ENCODE measurements at places on chromosomes 3 and 15.

DNA sequence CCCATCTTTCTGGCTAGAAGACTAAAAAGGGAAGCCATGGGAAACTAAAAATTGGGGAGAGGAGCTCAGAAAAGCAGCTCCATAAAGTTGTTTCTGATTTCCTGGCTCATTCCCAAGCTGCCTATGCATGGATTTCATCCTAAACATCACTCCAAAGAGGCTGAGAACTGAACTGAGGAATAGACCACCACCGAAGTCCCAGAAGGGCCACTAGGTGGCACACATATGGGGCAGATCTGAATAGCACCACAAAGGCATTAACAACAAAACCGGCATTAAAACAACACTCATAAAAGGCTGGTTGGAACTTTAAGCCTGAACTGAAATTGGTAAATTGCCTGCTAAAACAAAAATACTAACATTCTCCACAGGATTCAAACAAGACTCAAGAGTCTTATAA lies 106.3 kb downstream of the PLD1 start:
- DNase-seq = no peak

GRCh38 chr3:59246719-59247401 lies 197.0 kb upstream of the CFAP20DC start:
- DNase-seq = no peak

DNA sequence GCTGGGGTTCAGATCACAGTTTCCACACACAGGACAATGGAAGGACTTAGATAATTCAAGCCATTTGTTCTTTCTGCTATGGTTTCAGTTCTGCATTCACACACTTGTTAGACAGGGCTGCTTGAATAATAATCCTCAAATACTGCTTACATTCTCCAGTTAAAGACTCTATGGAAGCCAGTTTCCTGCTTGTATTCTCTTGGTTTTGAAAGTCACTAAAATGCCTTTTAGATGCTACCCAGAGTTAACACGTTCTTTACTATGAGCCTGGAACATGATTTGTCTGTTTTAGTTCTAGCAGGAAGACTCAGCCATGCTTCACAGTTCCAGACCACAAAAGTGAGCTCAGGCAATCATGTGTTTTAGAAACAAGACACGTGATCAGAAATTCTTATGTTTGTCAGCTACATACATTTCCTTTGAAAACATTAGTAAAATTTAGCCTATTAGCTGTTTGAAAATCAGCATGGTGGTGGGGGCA lies 152.4 kb downstream of the LEKR1 start:
- no peak for DNase-seq

- no peak for DNase-seq
Measured at GRCh38 chr3:22908989-22909507, 294.1 kb upstream of the UBE2E2 start.

- no peak for DNase-seq
Measured at GRCh38 chr15:27623149-27623548, 476.0 kb downstream of the OCA2 start.

DNA sequence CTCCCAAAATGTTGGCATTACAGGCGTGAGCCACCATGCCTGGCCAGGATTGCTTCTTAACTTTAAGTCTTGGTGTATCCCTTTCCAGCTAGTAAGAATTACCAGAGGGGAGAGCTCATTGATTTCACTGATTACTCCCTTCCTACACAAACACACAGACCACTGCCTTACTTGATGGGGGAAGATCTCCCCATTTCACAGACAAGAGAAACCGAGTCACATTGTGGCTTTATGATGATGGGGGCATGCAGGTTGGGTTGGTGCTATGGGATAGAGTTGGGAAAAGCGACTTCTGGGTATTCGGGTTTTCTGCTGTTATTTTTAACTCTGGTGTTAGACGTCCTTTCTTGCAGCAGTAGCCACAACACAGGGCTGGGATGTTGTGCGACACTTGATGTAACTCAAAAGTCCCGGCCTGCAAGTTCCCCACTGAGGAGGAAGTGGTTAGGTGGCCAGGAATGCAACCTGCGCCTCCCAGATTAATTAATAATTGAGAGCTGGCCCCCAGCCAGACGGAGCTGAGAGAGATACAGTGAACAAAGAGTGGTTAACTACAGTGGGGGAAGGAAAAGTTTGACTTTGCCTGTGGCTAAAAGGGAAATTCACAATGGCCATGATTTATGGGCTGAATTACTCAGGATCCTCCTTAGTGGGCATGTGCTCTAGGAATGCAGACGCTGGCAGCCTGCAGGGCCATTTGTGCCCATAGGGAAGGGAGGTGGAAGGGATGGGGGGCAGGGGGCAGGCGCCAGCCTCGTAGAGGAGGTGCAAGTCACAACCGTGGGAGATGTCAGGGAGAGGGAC lies 63.6 kb downstream of the SMAD6 start:
- DNase-seq = no peak

- DNase-seq = no peak
Measured at GRCh38 chr3:114126461-114126860, 52.4 kb downstream of the DRD3 start.

DNA sequence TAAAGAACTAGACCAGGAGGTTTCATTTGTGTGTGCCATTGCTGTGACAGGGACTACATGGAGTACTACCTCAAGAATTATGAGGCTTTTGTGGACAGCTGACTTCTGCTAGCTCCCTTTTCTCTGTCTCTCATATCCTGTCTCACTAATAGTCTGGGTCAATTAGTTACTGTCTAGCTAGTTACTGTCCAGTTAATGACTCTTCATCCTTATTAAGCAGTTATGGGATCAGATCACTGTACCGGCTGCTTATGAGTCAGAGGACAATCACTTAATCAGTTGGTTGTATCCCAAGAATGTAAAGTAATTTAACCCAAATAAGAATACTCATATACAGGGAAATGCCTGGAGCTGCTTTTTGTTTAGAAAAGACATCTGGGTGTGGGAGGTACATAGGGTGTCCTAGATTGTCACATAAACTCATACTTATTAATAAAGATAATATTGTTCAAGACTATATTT lies 158.0 kb downstream of the CDIN1 start:
- no peak for DNase-seq

All from SIG-M5 (cell line).